ENCODE measurements at places on chromosomes 5 and 9.
A peak's percentile ranks its signal among the peaks of the same experiment; 100 is the strongest.

DNA sequence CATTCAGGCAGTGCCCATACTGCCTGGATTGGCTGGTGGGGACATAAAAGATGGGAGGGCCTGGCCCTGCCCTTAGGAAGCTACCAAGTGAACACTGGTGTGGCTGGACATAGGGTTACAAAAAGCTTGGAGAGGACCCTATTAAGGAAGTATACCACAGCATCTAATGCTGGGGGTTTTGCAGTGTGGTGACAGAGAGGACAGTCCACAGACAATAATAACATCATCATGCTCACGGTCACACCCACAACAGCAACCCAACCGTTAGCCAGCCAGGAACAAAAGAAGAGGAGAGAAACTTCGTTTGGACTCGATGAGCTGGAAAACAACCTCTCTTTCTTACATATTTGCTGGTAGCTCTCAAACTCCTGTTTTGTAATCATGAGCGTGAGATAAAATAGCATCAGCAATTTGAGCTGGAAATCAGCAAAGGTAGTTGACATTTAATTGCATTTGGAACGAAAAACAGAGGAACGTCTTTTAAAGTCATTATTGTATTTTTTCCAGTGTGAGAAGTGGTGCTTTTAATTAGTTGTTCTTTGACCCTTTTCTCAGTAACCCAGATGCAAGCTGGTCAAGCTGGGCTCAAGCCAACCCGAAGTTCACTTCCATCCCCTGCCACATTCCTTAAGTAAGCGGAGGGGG, 73.4 kb downstream of the NSG2 start:
- no peak for DNase-seq

- DNase-seq, result peak; percentile 47
Observed at GRCh38 chr5:67249590-67249895, 52.9 kb upstream of the CD180 start.

DNA sequence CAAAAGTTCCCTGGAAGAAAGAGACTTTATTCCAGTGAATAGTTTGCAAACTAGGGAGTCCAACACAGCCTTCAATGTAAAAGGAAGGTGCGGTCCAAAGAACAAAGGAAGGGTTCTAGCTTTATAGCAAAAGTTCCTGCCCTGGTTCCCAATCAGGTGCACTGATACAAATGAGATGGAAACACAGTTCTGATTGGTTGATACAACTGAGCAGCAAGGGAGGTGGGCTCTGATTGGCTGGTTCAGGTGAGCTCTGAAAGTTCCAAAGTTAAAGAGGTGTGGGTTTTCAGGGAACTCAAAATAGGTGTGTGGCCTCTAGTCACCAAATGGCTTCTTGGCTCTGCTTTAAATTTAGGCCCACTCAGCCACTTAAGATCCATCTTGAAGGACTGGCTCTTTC, 43.1 kb downstream of the P4HA2 start:
- DNase-seq, result no peak

- DNase-seq, result no peak
Observed at GRCh38 chr5:138611678-138612218, 36.5 kb upstream of the HSPA9 start.

DNA sequence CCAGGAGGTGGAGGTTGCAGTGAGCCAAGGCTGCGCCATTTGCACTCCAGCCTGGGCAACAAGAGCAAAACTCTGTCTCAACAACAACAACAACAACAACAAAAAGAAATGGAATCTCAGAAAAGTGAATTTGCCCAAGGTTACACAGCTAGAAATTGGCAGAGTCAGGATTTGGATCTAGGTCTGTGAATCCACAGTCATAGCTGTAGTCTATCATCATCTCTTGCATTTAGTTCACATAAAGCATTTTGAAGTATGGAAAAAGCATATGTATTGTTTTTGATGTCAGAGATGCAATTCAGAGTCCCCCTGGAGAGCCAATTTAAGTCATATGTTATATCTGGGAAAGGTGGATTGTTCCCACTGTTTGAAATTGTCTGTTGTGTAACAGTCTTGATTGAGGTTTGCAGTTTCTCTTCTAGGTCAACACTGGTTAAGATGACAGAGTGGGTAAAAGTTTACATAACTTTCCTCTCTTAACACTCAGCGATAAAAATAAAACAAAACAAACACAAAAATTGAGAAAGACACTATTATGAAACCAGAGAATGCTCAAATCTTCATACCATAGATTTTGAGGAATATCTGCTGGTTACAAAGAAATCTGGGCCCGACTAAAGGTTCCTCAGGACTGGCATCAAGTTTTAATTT, 21.5 kb upstream of the GPR21 start:
- DNase-seq, result peak; percentile 30

GRCh38 chr9:22683700-22684075, 237.1 kb downstream of the DMRTA1 start:
- DNase-seq, result peak; percentile 71

DNA sequence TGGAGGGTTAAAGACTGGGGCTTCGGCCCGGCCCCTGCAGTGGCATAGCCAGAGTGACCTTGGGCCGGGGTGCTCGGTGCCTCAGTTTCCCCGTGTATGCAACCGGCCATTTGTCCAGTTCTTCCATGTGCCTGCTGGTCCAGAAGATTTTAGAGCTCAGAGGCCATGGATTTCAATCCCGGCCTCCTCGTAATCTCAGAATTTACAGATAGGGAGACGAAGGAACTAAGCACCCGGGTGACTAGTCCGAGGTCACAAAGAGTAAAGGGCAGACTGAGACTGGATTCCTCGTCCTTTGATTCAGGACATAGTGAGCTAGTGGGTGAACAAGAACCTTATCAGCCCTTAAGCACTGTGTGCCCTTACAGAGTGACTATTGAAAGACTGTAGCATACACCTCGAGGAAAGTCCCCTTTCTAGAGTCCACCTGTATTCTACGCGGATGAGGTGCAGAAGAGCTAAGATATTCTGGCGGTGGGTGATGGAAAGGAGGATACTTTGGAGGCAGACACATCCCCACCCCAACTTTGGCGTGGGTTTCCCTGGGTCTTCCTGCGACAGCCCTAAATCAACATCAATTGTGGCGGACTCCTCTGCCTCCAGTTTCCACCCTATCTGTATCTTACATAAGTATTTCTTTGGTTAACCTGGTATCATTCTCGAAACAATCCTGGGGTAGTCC, 597 bp downstream of the SLC31A1 start:
- no peak for DNase-seq
